ENCODE measurements at places on chromosomes 1 and 21.
A peak's percentile ranks its signal among the peaks of the same experiment; 100 is the strongest.

DNA sequence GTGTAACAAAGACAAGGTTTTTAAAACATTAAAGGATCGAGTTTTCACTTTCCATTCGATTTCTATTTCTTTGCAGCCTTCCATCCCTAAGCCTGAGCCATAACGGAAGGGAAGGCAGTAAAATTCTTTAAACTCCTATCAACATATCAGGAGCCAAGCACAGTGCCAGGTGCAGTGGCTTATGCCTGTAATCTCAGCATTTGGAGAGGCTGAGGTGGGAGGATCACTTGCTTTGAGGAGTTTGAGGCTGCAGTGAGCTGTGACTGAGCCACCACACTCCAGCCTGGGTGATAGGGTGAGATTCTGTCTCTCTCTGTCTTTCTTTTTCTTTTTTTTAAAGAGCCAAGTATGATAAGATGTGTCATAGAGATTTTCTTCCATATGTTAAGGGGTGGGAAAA is 217.5 kb upstream of the GREM2 start:
- DNase-seq = no peak

DNA sequence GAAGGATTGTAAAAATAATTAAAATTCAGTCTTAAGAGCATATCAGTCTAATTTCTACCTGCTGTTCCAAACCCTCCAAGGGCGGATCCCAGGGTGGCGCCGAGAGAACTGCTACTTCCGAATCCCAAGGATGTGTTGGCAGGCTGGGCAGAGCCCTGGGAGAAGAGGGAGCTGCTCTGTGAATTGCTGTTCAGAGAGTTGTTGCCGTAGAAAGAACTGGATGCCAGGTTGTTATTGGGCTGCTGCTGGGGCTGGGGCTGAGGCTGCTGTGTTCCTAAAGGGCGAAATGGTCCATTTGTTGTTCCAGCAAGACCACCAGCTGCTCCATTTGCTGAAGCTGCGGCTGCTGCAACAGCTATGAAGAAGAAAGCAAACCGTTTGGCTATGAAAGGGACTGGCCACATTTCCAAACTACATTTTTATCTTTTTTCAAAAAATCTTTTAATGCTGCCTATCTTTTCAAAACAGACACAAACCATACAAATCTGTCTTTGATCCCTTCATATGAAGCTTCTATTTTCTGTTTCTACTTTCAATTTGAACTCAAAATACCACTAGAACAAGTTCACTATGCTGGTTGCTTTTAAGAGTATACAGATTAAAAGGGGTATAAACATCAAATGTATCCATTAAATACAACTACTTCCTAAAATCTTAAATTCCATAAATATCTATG is 57.5 kb upstream of the SDC3 start:
- DNase-seq = no peak

DNA sequence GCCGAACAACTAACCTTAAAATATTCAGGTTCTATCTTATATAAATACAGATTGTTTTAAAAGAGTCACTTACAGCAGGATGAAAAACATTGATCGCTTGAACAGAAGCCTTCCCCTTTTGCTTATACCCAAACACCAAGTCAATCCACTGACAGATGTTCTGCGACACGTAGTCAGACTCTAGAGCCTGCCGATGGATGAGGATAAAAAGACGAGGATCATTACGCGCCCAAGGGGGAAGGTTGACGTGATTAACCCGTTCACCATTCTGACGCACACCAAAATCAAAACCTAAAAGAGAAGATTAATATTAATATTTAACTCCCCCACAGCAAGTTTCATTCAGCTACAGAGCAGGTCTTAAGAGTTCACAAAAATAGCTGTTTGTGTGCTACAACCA is 59.4 kb upstream of the GNG4 start:
- no peak for DNase-seq

GRCh38 chr21:41647806-41648561 is 118.9 kb downstream of the RIPK4 start:
- DNase-seq = no peak

DNA sequence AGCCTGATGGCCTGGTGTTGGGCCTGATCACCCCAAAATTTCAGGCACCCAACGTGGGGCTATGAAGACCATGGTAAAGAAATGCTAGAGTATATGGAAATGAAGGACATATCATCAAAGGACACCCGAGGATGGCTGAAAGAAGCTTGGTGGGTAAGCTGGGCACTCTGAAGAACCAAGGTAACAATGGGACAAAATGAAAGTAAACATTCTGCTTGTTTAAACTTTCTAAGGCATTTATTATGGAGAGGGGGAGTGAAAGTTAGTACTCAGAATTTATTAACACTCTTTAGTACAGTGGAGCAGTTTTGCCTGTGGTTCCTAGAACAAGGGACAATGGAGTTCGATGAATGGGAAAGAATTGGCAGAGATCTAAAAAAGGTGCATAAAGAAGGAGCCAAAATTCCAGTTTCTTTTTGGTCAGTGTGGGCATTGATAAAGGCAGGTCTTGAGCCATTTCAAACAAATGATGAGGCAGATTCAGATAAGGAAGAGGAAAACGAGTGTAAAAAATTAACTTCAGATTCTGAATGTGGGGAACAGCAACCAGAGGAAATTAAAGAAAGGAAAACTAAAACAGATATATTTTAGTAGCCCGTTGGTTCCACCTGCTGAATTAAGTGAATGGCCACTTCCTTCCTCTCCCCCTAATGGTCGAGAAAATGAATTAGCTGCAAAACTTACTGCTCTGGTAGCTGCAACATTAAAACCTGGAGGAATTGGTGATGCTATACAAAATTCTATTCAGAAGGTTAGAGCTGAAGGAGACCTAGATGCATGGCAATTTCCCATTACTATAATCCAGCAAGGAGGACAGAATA is 8.4 kb upstream of the PM20D1 start:
- DNase-seq = no peak

DNA sequence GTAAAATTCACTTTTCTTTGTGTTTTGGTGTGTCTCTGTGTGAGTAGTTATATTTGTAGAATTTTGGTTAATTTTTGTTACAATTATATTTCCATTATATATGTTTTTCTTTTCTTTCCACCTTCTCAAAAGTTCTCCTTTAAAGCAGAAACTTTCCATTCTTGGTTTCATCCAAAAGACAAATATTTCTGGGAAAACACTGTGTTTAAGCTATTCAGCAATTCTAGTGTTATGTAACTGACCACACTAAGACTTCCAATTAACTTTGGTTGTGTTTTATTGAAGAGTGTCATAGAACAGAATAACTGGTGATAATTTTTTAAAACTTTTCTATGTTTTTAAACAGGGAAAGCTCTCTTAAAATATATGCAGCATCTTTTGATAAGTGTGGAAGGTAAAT is 13.6 kb upstream of the RGL1 start:
- DNase-seq = no peak

- no peak for DNase-seq
Observed at GRCh38 chr1:26493267-26493666, 21.0 kb downstream of the HMGN2 start.

- DNase-seq = peak; percentile 38
Observed at GRCh38 chr1:40592107-40592803, 60.8 kb downstream of the ZNF684 start.

DNA sequence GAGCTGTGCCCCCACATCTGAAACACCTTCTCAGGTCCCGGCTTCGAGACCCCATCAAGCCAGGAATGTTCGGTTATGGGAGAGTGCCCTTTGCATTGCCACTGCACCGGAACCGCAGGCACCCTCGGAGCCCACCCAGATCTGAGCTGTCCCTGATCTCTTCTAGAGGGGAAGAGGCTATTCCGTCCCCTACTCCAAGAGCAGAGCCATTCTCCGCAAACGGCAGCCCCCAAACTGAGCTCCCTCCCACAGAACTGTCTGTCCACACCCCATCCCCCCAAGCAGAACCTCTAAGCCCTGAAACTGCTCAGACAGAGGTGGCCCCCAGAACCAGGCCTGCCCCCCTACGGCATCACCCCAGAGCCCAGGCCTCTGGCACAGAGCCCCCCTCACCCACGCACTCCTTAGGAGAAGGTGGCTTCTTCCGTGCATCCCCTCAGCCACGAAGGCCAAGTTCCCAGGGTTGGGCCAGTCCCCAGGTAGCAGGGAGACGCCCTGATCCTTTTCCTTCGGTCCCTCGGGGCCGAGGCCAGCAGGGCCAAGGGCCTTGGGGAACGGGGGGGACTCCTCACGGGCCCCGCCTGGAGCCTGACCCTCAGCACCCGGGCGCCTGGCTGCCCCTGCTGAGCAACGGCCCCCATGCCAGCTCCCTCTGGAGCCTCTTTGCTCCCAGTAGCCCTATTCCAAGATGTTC is 4.3 kb downstream of the ADAMTSL4 start:
- no peak for DNase-seq

DNA sequence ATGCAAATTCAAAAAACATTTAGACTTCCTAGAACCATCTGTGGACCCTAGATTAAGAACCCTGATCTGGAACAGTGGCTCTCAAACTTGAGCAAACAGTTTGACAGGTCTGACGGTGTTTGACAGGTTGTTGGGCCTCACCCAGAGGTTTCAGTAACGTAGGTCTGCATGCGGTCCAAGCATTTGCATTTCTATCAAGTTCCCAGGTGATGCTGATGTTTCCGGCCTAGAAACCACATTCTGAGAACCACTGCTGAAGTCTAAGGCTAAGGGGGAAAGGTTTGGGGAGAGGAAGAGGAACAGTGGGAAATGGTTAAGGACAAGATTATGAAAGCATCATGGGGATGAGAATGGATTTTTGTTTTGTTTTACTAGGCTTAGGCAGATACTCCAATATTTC is 48.6 kb downstream of the MDM4 start:
- no peak for DNase-seq

DNA sequence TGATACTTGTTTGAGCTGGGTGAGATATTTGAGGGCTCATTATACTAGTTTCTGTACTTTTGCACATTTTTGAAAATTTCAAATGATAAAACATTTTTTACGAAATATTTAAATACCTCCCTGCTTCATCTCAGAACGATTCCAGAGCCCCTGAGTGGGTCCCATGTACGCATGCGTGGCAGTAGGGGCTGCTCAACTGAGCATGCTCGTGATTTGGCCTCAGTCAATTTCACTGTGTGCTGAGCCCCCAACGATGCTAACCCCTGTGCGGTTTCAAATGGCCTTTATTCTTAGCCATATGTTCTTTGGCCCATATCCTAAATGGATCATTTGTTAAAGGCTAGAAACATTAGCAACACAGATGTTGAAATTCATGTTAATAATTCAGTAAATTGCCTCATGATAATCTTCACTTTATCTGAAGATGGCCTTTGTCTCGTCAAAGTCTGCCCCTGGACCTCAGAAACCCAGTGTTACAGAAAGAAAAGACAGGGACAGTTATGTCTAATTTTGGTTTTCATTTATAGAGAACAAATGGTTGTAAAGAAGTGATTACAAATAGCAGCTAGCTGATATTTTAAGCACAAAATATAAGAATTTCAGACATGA is 108.2 kb downstream of the MRPS6 start:
- DNase-seq = no peak

GRCh38 chr1:18731591-18732235 is 101.1 kb downstream of the PAX7 start:
- no peak for DNase-seq

DNA sequence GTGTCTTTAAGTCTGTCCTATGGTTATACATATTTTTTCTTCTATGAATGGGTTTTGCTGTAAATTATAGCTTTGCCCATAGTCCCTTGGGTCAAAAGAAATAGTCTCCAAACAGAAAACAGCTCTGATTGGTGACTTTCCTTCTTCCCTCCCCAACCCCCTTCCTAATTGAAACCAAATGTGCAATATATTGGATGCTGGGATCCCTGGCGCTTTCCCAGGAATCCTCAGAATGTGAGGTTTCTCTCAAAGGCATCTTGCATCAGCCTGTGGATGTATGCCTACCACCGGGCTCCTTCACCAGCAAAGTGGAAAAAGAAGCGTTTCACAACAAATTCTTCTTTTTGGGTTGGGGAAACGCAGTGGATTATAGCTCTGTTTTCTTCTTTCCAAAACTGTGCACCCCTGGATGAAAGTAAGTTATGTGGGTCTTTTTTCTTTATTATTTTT is at the start of gene DDR2:
Gene DDR2 (plus strand): TSS at position 248 of the 450 bp plus-strand sequence. CDS start 86,600 bp downstream, outside the sequence.
- peak; percentile 88 for DNase-seq

DNA sequence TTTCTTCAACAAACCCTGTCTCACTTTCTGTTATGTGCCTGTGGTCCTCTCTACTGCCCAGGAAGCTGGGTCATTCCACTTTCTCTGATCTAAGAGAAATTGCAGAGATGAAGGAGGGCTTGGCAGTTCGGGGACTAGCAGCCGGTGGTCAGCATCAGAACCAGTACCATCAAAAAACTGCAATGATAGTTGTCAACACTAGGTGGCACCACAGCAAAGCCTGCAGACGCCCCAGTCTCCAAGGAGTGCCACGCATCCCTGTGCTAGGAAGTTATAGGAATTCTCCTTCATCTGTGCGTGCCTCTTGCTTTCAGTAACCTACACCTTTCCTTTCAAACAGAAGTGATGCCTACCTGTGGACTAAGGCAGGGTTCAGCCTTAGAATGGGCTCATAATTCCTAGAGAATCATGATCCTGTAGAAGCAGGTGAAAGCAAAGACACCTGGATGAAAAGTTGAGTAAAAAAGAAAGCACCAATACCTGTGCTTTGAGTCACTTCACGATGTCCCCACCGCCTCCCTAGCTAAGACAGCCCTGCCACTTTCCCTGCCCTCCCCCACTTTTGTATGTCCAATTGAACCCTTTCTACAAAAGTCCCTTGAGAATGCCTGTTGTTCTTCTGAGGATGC is 129.2 kb downstream of the ADAMTS1 start:
- DNase-seq = peak; percentile 51

- DNase-seq = no peak
Observed at GRCh38 chr1:205703072-205703471, 22.8 kb upstream of the SLC45A3 start.

DNA sequence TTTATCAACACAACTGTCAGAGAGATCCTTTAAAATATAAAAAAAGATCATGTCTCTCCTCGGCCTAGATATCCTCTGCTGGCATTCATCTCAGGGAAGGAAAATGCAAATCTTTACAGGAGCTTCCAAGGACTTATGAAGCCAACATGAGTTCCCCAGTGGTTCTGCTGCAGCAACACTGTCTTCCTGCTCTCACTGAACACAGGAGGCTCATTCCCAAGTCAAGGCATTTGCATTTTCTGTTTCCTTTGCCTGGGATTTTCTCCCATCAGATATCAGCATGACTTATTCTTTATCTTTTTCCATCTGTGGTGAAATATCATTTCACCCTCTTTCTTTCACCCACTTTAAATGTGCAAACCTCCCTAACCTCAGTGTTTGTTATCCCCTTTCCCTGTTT is 513.8 kb upstream of the ZP4 start:
- peak; percentile 2 for DNase-seq

- DNase-seq = no peak
Observed at GRCh38 chr21:27244352-27244751, 277.5 kb upstream of the ADAMTS5 start.

DNA sequence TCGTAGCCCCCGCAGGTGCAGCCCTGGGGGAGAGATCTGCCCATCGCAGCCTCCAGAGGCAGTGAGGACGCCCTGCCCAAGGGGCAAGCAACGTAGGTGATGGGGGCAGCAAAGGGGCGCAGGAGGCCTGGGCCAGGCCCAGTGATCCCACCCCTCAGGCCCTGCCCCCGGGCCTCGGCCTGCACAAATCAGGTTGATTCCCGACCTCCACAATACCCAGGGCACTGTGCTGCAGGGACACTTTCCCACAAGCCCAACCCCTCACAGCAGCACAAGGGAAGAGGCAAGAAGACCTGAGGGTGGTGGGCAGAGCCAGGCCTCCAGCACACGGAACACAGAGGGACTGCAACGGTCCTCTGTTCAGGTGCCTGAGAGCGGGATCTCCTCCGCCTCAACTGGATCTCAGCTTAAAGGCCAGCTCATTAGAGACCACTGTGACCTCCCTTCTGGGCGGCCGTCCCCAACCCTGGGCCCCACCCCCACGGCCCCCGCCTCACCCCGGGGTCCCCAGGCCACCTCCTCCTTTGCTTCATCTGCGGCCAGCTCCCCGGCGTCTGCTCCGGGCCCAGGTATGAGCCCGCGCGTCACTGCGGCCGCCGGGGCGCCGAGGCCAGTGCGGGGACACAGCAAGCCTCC is 812 bp upstream of the ARF1 start:
- DNase-seq = no peak

Measured in brain microvascular endothelial cell (primary cell).